ENCODE measurements at places on chromosomes 12 and 14.

DNA sequence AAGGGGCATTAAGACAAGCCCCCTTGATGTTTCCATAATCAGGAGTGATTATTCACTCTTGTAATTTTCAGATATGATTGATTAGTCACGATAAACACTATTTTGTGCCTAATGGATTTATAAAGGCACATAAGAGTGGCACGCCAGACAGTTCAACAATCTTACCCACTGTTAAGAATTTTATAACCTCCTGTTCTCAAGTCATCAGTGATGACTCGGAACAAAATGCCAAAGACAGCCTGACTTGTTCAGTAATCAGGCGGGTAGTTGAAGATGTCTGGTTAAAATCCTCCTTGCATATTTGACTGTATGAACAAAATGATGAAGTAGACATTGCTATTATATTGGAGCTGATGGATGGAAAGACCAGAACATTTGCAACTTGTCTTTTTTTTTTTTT, 212.1 kb upstream of the RMST start:
- DNase-seq: no peak

- DNase-seq: no peak
These were observed 217.1 kb upstream of the PLEKHG7 start for GRCh38 chr12:92485351-92486348.

DNA sequence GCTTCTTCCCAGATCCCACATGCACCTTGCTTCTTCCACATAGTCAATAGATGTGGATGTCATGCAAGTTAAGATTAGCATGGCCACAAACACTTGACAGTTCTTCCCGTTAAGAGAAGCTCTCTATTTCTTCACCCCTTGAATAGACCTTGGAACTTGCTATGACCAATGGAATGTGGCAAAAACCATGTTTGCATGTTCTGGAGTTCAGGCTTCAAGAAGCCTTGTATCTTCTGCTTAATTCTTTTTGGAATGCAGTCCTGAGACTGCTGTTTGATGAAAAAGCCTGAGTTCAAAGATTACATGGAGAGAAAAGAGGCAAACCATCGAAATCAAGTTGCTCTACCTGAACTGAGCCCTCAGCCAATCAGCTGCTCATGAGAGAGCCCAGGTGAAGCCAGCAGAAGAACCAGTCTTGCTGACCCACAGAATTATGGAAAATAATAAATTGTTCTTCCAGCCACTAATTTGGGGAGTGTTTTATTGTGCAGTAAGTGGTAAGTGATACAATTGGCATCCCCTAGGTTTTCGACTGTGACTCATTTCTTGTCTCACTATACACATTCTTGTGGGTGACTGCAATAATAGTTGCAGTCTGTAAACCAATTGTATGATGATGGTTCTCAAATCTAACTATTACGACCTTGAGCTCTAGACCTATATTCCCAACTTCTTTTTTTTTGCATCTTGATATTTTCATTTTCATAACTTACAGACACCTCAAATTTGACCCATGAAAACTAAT, 12.6 kb downstream of the RASSF9 start:
- DNase-seq: no peak

DNA sequence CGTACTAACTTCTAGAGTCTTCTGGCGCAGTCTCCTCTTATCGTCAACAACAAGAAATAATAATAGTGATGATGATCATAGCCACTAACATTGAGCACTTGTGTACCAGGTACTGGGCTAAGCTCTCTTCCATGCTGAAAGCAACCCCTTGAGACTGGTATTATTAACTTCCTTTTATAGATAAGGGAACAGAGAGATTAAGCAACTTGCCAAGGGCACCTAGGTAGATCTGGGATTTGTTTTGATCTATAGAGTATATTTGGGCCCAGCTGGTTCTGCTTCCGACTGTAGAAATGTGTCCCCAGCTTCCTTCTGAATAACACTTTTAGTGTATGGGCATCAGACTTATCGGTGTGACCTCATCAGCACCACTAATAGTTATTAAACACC, 1.1 kb upstream of the ZNF219 start:
- no peak for DNase-seq

DNA sequence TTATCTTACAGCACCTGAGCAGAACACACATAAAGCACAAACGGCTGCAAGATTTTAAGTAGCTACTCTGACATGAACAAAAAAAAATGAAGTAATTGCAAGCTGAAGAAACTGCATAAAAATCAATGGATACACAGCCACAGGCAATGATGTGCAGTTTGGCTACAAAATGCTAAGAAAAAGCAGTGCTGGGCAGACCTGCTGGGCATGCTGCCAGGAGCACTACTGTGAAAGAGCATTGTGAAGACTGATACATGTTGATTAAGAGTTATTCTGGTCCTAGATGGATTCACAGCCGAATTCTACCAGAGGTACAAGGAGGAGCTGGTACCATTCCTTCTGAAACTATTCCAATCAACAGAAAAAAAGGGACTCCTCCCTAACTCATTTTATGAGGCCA, 20.1 kb upstream of the RTN1 start:
- no peak for DNase-seq

DNA sequence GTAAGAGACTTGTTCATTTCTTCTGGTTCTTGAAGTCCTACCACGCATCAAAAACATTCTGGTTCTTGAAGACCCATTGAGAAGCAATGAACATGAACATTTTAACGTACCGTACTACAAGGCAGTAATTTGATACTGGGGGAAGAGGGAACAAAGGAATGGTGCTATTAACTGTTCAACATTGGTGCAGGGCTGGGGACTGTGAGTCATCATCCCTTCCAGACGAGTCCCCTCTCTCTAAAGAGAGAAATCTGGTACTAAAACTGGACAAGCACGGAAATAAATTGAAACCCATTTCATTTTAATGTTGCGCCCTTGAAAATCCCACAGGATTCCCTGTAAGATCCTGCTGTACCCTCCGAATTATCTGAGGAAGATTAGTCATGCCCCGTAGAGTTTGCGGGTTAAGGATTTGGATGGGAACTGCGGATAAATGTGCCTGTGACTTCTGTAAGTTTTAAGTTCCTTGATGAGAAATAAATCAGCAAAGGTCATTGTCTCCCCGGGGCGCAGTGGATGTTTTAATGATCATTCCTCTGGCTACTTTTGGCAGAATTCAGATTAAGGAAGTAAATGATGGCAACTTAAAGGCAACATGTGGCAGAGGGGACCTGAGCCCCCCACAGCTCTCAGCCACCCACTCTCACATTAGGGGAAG, 78.6 kb downstream of the KCNK13 start:
- DNase-seq: no peak

- DNase-seq: no peak
These were observed 62.1 kb upstream of the PLEKHG7 start for GRCh38 chr12:92640691-92641090.

GRCh38 chr12:121278169-121279070, 18.1 kb downstream of the CAMKK2 start:
- DNase-seq: no peak

- DNase-seq: no peak
These were observed 133.0 kb upstream of the C14orf180 start for GRCh38 chr14:104446611-104447010.

DNA sequence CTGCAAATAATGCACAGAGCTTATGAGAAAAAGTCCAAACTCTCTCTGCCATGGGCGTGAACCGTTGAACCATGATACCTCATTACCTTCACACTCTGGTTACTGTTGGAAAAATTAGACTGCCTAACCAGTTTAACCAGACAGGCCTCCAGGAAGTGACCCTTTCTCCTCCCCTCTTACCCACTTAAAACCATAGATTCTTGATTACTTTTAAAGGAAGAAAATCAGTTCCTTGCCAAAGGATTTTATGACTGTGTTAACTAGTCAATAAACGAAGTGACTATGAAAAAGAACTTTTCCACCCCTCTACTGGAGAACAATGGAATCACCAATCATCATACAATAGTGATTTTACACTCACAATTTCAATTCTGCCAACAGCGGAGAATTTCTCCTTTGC, 254.0 kb upstream of the ATP2B1 start:
- no peak for DNase-seq
